Stimulated activated CD8-positive, alpha-beta memory T cell treated with anti-CD3 and anti-CD28 coated beads, Interleukin-4, amount 100 ng/mL, for 1 hour (primary cell): ENCODE measurements at places on chromosomes 11 and 22.

- DNase-seq = no peak
Observed at GRCh38 chr22:33601062-33601461, 319.2 kb downstream of the LARGE1 start.

DNA sequence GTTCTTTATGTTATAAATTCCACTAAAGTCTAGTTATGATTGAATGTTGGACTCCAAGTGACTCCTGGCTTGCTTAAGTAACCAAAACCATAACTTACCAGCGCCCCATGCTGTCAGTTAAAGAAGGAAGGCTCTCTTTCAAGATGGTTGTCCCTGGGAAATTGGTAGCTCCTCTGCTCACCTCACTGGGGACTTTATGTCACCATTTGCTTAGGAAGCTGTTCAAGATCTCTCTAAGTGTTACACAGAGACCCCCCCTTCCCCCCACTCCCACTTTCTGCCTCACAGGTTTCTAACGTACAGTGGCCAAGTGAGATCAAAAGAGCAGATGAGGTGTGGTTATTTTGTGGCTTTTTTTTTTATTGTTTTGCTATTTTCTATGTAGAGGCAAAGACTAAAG lies 301.8 kb downstream of the AASDHPPT start:
- no peak for DNase-seq

DNA sequence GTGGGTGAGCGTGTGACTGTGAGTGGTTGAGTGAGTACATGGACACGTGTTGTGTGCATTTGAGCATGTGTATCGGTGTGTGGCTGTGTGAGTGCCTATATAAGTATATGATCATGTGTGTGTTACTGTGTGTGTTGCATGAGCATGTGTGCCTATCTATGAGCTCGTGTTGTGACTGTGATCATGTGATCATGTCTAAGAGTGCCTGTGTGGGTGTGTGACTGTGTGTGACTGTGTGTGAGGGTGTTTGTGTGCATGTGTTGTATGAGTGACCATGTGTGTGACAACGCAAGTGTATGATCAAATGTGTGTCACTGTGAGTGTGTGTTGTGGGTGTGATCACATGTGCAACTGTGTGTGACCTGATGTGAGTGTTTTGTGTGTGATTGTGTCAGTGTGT lies 88.8 kb downstream of the UBASH3B start:
- no peak for DNase-seq

- DNase-seq = no peak
Observed at GRCh38 chr22:22091400-22091878, 108.9 kb upstream of the TOP3B start.

DNA sequence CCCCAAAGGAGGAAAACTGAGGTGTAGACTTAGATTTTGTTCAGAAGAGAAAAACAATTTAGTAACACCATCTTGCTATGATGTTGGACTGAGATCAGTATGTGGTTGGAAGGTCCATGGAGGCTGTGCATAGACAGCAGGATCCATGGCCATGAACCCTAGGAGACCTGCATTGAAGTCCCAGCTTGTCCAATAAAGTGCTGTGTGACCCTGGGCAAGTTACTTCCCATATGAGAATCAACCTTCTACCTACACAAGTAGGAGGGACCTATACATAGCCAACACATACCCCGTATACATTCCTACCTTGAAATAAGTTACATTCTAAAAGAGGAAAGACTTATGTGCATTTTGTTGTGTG lies 27.3 kb upstream of the ZNRF3 start:
- no peak for DNase-seq

DNA sequence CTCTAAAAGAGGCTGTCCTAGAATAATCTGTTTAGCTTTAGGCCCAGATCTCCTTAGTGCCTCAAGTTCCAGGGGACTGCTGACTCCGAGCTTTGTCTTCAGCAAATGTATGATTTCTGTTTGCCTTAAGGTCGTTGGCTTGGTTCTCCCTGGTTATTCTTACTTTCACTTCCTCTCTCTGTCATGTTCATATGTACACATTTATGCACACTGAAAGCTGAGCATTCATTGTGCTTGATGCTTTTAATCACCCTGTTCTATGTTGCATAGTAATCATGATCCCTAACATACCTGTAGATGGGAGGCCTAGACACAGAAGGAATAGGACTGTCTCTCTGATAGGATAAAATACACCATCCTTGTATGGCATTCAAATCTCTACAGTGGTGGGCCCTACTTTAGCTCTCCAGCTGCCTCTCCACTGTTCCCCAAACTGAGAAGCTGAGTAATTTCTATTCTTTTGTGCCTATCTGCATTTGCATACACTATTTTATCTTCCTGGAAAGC lies 7.2 kb downstream of the PPFIBP2 start:
- DNase-seq = no peak

- DNase-seq = no peak
Observed at GRCh38 chr11:11553573-11553972, 68.2 kb downstream of the GALNT18 start.

DNA sequence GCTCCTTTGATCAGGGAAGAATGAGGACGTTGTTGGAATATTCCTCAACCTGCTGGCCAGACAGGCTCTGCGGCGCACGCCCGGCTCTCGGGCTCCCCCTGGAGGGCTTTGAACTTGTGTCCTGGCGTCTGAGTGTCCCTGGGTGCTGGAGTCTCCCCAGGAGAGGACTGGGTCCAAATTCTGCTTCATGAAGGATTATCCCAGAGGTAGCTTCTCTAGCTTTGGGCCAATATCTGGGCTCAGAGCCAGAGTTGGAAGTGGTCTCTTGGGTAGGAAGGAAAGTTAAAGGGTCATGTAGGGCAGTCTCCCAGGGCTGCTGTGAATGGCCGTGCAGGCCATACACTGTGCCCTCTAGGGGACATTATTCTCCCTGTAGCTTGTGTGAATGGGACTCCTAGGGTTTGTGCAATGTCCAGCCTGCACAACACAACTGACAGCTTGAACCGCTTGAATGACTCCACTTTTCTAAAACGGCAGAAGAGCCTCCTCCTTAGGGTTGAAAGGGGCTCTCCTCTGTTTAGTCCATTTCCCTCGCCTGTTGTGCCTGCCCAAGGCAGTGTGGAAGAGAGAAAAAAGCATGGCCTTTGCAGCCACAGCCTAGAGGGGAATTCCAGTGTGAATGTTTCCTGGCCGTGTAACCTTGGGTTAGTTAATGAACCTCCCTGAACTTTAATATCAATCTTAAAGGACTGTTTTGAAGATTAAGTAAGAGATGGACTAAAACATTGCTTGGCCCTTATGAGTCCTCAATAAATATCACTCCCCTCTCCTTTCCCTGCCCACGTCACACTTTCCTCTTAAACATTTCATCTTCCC lies 111.2 kb upstream of the THY1 start:
- DNase-seq = peak; percentile 18

- DNase-seq = no peak
Observed at GRCh38 chr22:41523464-41524221, 20.6 kb downstream of the POLR3H start.

DNA sequence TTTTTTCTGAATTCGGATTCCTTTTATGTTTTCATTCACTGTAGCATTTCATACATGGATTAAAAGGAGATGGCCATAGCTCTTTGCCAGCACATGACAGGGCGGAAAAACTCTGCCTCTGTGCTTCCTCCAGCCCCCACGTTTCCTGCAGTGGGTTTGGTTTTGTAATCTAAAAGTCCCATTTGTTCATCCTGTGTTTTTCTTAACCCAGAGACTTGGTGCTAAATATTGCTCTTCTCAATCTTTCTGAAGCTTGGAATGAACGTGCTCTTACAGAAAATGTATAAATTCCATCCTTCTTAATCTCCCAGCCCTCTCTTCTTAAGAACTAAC lies 89.9 kb downstream of the PPP6R3 start:
- DNase-seq = no peak

GRCh38 chr11:10674440-10674855 lies 19.1 kb downstream of the IRAG1 start:
- DNase-seq = no peak

GRCh38 chr11:26243426-26243825 lies 88.5 kb upstream of the ANO3 start:
- DNase-seq = no peak

- DNase-seq = no peak
Observed at GRCh38 chr22:28674121-28674563, 5.5 kb downstream of the TTC28 start.

DNA sequence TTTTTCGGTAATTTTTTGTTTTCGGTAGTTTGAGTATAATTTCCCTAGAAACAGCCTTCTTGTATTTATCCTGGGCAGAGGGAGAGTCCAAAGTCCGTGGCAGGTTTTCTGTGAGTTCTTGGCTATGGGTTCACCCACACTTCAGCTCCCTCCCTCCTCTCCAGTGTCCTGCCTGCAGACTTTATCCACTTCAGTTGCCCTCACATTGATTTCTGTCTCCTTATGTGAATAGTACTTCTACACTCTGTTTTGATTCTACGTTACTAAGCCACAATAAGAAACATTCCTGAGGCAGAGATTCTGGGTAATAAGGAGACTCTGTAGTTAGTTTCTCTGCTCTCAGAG lies 868.6 kb downstream of the METTL15 start:
- no peak for DNase-seq

DNA sequence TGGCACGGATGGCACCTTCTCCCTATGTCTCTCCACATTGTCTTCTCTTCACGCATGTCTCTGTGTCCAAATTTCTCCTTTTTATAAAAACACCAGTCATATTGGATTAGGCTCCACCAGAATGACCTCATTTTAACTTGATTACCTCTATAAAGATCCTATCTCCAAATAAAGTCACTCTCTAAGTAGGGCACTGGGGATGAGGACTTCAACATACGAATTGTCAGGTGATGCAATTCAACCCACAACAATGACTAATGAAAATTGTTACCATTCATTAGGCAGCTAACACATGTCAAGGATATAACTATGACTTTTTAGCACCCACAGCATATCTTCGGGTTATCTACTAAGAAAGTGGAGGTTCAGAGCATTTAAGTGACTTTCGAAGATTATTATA lies 55.5 kb upstream of the USP47 start:
- DNase-seq = no peak

- DNase-seq = no peak
Observed at GRCh38 chr11:128832121-128832497, 35.0 kb downstream of the KCNJ1 start.

DNA sequence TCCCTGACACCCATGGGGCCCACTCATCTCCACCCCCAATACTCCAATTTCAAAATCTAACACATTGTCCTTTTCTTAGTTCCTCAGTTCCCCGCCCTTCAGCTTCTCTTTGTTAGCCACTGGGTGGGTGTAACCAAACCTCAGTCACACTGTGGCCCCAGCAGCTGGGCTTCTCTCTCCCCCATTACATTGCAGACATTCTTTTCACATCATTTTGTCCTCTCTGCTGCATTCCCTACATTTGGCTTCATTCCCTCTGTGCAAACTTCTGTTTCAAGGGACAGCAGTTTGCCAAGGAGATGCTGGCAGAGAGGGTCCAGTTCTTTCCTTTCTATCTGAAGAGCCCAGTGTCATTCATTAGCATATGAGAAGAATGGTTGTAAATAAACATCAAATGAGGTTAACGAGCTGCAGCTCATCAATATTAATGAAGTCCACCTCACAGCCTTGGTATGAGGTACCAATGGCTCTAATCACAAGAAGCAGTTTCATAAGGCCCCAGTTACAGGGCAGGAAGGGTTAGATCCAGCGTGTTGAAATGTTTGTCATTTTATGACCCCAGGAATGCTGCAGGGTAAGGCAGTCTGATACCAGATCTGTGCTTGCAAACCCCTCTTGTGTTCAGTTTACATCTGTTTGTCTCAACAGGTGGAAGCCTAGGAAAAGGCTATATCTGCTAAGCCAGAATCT lies 72.3 kb downstream of the ARFGAP2 start:
- no peak for DNase-seq

DNA sequence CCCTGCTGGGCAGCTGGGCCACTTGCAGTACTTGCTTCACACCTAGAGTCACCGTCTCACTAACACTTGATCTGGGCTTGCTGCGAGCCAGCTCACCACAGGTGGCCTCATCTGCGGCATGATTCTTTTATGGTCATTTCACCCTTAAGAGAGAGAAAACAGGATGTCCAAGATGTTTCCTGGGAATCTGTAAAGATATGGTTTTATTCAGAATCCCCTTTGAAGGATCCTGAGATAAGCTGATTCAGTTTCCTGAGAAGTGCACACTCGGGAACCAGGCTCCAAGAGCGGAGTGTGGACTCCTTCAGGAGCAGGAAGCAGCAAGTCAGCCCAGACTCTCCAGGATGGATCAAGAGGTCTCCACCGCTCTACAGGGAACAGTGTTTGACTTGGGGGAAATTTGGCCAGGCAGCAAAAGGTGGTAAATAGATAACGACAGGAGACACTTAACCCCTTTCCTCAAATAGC lies 21.8 kb upstream of the TP53AIP1 start:
- DNase-seq = no peak

DNA sequence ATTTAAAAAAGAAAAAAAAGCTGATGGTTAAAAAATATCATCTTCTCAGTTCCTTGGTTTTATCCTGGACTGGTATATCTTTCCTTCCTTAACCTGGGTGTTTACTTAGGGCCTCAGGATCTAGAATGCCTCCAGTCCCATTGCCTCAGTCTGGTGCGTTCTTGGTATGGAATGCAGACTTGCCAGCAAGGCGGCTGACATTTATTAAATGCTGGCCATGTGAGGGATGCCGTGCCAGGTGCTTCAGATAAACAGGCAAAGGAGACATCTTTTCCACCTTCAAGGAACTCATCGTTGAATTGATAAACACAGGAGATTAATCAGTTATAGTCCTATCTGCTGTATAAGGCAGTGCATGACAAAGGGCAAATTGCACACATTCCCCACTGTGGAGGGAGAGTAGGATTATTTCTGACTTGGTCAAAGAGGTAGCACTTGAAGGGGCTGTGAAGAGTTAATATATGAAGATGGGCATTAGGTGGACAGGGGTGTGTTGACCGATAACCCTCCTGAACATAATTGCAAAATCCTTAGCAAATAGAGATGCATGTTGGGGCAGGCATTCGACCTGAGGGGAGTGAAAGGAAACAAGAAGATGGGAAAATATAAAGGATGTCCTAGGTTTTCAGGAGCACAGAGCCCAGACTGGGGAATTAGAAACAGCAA lies 54.4 kb downstream of the ALX4 start:
- DNase-seq = no peak

GRCh38 chr22:39266398-39267030 lies 21.7 kb upstream of the PDGFB start:
- DNase-seq = no peak

DNA sequence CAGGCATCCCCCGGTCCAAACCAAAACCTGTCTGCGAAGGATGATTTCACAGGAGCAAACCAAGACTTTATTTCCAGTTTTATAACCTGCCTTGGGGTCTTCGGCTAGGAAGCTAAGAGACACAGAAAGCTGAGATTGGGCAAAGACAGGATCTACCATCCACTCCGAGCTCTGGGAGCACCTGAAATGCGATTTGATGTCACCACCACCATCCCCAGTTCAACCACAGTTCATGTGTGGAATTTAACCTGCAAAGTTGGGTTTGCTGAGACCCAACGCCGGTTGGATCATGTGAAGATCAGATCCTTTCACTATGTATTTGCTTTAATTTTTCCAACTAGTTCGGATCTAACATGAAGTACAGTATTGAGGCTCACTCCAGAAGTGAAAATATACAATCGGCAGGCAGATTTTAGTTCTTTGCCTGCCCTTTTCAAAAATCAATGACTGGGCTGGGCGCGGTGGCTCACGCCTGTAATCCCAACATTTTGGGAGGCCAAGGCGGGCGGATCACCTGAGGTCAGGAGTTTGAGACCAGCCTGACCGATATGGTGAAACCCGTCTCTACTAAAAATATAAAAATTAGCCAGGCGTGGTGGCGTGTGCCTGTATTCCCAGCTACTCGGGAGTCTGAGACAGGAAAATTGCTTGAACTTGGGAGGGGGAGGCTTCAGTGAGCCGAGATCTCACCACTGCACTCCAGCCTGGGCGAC lies 1.4 kb upstream of the C11orf24 start:
- DNase-seq = no peak

GRCh38 chr11:17798716-17799115 lies 64.1 kb downstream of the KCNC1 start:
- no peak for DNase-seq

GRCh38 chr22:46145361-46145851 lies 4.9 kb upstream of the PPARA start:
- no peak for DNase-seq
